ENCODE measurements at places on chromosomes 12 and 14.

- no peak for DNase-seq
These were observed 27.4 kb upstream of the DIP2B start for GRCh38 chr12:50477241-50477832.

GRCh38 chr12:49875115-49875720, 28.5 kb downstream of the FAIM2 start:
- no peak for DNase-seq

DNA sequence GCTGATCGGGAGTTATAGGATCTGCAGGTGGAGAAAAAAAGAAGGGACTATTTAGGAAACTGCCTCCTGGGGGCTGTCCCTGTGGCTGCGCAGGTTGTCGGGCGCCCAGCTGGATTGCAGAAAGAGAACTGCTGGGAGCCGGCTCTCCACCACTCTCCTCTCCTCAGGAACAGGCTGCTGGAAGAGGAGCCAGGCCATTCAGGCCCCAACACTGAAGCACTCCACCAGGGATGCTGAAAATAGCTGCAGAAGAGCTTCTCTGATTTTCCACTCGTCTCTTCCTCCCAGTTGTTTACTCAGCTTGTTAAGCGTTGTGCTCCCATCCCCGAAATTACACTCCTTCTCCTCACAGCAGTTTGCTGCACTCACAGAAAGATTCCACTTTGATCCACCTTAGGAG, 347.3 kb downstream of the GLT1D1 start:
- DNase-seq: no peak

- no peak for DNase-seq
These were observed 16.0 kb upstream of the CCT2 start for GRCh38 chr12:69569236-69569635.

GRCh38 chr12:103729499-103729898, 111.5 kb downstream of the NT5DC3 start:
- DNase-seq: no peak

DNA sequence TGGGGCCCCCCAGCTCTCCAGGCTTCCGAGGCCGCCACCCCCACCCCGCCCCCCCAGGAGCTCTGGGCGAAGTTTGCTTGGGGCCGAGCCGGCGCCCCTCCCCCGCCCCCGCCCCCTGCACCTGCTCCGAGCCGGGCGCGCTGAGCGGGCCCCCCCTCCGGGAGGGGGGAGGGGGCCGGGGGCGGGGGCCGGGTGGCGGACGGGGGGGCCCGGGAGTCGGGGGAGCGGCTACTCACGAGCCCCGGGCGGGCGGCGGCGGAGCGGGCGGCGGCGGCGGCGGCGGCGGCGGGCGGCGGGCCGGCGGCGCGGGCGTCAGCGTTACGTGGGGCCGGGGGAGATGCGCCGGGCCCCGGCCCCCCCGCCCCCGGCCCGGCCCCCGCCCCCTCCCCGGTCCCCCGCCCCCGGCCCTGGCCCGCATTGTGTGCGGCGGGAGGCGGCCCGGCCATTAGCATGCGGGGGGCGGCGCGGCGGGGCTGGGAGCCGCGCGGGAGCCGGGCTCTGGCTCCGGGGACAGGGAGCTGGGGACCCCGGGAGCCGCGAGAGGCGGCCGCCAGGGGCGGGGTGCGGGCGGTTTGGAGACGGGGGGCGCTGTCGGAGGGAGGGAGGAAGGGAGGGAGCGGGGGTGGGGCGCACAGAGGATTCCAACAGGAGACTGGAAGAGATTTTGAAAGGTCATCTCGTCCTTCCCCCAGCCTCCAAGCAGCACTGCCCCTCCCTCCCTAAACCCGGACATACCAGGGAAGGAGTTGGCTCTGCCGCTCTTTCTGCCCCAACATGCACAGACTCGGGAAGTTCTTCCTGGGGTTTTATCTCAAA, at the start of gene ZNF219:
TSS of gene ZNF219 (minus strand) at position 580 of the 816 bp plus-strand sequence. CDS start 5,064 bp downstream, outside the sequence.
- DNase-seq: peak; percentile 87

DNA sequence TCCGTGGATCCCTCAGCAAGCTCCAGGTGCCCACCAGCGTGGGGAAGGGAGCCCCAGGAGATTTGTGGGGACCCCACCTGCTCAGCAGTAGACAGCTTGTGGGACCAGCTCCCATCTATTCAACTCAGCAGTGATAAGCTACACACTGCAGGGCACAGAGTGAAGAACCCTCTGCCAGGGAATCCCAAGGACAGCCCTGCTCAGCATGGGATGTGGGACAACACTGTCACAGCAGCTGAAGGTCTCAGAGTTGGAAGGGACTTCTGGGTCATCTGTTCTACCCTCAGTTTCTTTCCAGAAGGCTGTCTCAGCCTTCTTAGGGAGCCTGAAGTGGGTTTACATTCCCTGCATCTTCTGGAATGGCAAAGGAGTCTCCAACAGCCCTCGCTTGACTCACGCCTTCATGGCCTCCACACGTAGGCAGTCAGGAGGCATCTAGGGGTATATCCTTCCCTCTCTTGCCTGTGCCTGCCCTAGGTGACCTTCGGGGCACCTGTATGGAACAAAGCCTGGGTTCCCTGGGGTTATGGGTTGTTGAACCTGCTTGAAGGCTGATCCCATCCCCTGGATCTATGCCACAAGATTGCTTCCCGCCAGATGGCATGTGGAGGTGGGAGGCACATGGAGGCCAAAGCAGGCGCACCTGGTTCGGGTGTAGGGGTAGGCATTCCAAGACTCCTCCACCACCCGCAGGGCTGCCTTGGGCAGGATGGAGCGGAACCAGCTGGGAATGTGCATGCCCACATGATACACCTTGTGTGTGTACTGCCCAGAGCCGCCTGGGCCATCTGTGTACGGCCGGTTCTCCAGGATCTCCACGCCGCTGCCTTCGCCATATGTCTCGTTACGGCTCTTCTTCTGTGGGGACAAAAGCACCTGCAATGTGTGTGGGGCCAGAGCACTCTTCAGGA, 33.0 kb downstream of the ARL6IP4 start:
- DNase-seq: peak; percentile 26

DNA sequence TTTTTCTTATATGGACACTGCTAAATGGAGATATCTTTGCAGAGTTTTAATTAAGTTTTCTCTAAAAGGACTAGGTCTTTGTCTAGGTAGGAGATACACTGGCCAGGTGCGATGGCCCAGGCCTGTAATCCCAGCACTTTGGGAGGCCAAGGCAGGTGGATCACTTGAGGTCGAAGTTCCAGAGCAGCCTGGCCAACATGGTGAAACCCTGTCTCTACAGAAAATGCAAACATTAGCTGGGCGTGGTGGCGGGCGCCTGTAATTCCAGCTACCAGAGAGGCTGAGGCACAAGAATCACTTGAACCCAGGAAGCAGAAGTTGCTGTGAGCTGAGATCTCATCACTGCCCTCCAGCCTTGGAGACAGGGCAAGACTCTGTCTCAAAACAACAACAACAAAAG, 17.1 kb upstream of the CERS5 start:
- DNase-seq: no peak

GRCh38 chr12:88062474-88062873, 33.3 kb upstream of the C12orf50 start:
- no peak for DNase-seq

- DNase-seq: no peak
These were observed 123.0 kb downstream of the GLT1D1 start for GRCh38 chr12:128976120-128976738.

DNA sequence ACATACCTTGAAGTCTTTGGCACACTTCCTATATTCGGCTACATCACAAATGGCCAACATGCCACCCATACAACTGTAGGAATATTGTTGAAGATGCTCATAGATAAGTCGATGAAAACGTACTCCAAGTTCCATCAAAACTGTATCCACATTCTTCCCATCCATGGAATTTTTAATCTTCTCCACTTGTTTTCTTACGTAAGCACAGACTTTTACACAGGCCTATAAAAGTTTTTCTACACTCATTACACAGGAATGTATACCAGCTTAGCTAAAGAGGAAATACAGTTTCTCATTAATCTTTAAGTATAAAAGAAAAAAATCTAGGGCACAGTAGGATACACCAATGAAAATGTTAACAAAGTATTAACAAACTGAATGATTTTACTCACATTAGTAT, 59.1 kb downstream of the EXOC5 start:
- DNase-seq: no peak

DNA sequence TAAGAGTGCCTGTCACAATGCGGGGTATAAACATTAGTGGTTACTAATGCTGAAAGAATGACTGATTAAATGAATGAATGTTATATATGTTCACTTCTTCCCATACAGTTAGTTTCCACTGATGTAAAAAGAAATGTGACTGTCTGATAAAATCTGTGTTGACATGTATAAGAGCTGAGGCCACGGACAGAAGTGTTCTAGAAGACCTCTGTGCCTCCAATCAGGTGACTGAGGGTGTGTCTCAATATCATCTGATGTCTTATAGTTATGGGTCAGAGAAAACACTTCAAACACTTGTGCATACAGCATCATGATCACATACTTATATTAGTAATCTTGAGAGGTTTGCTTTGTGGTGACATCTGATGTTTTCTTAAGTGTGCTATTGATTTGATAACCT, 183.4 kb downstream of the TTC7B start:
- no peak for DNase-seq

DNA sequence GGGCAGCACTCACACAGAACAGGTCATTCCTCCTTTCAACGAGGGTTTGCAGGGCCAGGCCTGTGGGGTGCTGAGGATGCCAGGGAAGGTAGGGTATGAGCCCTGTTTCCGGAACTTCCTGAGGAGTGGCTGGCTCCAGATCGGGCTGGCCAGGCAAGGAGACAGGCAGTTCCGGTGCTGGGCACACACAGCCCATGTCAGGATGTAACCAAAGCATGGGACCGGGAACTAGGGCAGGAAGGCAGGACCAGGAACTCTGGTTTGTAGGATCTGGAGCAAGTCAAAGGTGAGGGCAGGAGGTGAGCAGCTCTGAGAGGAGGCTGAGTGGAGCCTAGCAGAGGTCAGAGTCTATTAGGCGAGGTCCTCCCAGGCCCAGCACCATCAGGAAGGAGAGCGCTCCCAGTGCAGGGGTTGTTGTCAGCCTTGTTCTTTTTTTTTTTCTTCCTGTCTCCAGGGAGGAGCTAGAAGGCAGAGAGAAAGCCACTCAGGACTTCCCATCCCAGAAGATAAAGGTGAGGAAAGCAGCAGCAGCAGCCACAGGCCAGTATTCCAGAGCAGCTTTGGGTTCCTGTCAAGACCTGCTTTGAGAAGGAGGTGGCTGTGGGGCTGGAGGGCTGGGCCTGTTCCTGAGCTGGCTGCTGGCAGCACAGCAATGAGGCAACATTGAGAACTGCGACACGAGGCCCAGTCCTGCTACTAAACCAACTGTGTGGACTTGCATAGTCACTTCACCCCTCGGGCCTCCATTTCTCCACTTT, 49.0 kb upstream of the PTGR2 start:
- no peak for DNase-seq
